Naive thymus-derived CD4-positive, alpha-beta T cell (primary cell): ENCODE measurements at places on chromosomes 13 and 19.

GRCh38 chr19:29650772-29651387 lies 14.4 kb upstream of the PLEKHF1 start:
- no peak for DNase-seq

DNA sequence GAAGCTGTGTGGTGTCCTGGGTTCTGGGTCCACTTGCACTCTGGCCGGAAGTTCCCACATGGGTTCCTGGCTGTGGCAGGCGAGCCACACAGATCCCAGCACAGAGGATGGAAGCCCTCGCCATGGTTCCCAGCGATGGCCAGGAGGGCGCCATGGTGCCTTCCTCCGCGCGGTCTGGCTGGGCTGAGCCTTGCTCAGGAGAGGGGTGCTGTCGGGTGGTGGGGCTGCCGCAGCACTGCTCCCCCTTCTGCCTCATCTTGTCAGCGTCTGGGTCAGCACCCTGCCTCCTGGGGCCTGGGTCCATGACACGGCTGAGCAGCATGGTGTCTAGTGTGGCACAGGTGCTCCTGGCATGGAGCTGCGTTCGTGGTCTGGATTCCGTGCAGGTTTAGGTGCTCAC lies 33.5 kb downstream of the DOT1L start:
- DNase-seq = no peak

DNA sequence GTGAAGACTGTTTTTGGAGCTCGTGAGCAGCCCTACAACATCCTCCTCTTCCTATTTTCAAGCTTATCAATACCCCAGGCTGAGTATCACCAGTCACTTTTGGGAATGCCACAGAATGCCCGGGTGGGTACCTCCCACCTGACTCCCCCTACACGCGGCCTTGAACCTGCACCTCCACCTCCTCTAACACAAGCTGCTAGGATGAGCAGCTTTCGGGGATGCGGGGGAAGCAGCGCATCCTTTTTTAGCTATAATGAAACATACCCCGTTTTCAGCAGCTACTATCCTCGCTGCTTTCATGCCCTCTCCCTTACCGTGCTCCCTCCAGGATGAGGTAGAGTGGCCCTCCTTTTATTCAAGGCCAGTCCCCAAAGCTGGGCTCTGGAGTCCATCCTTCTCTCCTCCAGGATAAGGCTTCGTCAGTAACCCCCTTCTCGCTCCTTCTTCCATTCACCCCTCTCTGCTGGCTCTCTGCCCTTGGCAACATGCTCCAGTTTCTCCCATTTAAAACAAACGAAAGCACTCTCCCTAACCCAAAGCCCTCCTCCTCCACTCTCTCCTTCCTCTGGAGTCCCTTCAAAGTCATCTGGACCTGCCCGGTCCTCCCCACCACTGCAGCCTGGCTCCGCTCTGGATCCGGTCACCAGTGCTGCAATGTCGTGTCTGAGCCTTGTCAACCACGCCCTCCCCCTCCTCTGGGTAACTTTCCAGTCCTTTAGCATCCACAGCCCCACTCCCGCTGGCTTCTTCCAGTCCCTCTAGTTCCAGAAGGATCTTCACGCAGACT lies 55.3 kb downstream of the STK24 start:
- no peak for DNase-seq

DNA sequence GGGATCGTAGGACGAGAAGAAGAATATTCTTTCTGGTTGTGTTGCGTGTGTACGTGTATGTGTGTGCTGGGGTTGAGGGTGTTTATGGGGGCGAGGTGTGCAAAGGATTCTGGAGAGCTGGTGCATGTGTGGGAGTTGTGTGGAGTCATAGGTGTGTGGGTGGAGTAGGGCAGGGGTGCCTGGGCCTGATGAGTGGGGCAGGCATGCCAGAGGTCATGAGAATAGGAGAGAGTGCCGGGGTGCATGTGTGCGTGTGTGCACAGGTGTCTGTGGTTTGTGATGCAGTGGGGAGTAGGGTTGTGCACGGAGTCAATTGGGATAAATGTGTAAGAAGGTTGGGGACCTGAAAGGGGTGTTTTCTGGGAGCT lies 649 bp downstream of the TMEM91 start:
- no peak for DNase-seq

DNA sequence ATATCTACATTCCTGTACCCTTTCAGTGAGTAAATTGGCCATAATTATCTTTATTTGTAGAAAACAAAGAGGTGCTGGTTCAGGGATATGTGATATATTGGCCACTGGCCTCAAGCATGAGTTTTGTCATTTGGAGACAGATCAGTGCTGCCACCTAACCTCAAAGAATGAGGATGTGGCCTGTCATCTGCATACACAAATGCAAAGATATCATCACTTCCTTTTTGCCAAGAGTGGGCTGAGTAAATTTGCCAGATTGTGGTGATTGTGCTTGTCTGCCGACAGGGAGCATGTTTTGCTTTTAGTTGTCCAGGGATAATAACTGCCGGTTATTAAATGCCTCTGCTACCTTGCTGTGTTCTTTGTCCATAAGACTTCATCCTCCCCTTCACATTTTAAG lies 44.2 kb downstream of the WASF3 start:
- DNase-seq = no peak

- DNase-seq = no peak
These were observed 893 bp upstream of the PLIN3 start for GRCh38 chr19:4868286-4868834.
